ENCODE measurements at places on chromosomes 1 and 21.

GRCh38 chr21:38478782-38479181 is 19.5 kb downstream of the ERG start:
- DNase-seq, result no peak

DNA sequence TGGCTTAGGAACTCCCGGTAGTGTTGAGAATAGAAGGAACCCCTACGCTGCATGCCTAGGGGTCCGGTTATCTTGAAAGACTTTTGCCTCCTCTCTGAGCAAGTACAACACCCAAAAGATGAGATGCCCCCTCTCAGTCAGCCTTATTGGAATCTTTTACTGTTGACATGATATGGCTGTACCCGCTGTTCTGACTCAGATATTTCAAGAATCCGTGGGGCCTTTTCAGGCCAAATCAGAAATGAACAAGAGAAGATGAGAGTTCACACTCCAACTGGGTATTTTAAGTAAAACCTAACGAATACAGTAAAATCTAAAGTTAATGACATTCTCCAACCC is 164.2 kb downstream of the PPIAL4G start:
- DNase-seq, result no peak

- DNase-seq, result peak; percentile 59
These were observed 547 bp downstream of the FOXD2 start for GRCh38 chr1:47438165-47439016.

GRCh38 chr1:201983380-201983805 is 945 bp downstream of the RNPEP start:
- DNase-seq, result no peak

DNA sequence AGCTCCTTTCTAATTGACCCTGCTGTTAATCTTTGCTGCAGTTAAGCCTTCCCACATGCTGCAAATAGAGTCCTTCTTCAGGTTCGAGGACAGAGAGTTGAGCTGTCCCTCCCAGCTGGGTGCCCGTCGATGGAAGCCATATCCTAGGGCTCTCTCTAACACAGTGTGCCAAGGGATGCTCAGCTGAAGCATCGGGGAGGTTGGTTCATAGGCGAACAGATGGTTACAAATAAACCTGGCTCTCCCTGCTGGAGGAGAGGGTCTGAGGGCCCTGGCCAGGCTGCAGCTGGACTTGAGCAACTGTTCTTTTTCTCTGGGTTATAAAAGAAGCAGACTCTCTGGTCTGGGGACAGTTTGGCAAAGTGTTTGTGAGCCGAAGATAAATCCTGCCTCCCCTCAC is 120.3 kb upstream of the C8B start:
- no peak for DNase-seq

Measured in eye (tissue), 1 donor.